Melanocyte of skin (primary cell): ENCODE measurements at places on chromosomes 2 and 18. TPM values are rescaled to one million over a fixed set of nuclear protein-coding genes. Genes with fewer than 3 reads are reported as not detected.

The NCKAP5 gene
- 2.1 and 14.9 TPM in 2 replicates for total RNA-seq

The STPG4 gene
- total RNA-seq = 0.31 and 0.33 TPM in 2 replicates

The EIF2AK3 gene
- total RNA-seq = 21.0 and 28.4 TPM in 2 replicates

The GPR45 gene
- total RNA-seq = not detected in 2 replicates

The AQP12B gene
- total RNA-seq = not detected in 2 replicates

The ADD2 gene
- 0.36 and 1.4 TPM in 2 replicates for total RNA-seq

The CD207 gene
- total RNA-seq = 0.34 and 0.36 TPM in 2 replicates

The DSC2 gene
- not detected in 2 replicates for total RNA-seq

The SNTG2 gene
- not detected in 2 replicates for total RNA-seq

The ACYP2 gene
- total RNA-seq = 6.2 and 8.7 TPM in 2 replicates

The SCN1A gene
- total RNA-seq = under 0.01 and 0.36 TPM in 2 replicates

The VWC2L gene
- total RNA-seq = not detected in 2 replicates

The NTSR2 gene
- total RNA-seq = not detected in 2 replicates

The MPP4 gene
- 0.15 and 0.33 TPM in 2 replicates for total RNA-seq

The UGT1A8 gene
- total RNA-seq = not detected in 2 replicates

The ARHGEF33 gene
- under 0.01 and 0.36 TPM in 2 replicates for total RNA-seq

The TNFAIP6 gene
- 5.8 and 66.1 TPM in 2 replicates for total RNA-seq

The VAPA gene
- 211 and 313 TPM in 2 replicates for total RNA-seq
